ENCODE measurements at places on chromosomes 4 and X.

DNA sequence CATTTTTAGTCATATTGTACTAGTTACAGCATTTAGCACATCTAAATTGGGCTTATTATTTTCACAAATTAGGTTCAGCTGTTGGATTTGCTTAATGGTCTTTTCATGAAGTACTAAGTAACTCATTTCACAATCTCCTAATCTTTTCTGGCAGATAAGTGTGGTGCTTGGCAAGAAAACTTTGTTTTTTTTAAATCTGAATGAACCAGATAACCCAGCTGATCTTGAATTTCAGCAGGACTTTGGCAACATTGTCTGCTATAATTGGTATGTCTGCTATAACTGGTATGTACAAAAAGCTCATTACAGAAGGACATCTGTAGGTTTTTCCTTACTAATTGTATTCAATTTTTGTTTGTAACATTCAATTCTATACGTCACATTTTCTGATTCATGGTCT, 22.7 kb downstream of the WDR19 start:
- DNase-seq = no peak

DNA sequence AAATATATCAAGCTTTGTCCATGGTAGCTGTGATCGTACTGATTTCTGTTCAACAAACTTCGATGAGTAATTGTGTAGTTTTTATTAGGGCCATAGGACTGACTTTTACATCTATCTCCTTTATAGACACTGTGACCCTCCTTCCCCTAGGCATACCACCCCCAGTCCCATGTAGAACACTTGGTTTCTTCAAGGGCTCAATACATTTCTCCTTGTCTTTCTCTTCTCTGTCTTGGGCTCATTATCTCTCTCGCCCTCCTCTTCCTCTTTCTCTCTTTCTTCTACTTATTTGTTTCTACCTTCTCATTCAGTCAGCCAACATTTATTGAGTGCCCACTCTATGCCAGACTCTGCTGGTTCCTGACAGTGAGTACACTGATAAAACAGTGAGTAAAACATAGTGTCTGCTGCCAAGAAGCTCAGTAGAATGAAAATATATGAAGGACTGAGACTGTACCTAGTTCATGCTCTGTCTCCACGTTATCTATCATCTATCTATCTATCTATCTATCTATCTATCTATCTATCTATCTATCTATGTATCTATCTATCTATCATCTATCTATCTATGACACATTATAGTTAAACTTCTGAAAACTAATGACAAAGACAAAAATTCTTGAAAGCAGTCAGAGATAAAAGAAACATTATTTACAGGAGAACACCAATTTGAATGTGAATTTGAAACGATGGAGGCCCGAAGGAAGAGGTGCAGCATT, 122.8 kb downstream of the RBMX2 start:
- no peak for DNase-seq

DNA sequence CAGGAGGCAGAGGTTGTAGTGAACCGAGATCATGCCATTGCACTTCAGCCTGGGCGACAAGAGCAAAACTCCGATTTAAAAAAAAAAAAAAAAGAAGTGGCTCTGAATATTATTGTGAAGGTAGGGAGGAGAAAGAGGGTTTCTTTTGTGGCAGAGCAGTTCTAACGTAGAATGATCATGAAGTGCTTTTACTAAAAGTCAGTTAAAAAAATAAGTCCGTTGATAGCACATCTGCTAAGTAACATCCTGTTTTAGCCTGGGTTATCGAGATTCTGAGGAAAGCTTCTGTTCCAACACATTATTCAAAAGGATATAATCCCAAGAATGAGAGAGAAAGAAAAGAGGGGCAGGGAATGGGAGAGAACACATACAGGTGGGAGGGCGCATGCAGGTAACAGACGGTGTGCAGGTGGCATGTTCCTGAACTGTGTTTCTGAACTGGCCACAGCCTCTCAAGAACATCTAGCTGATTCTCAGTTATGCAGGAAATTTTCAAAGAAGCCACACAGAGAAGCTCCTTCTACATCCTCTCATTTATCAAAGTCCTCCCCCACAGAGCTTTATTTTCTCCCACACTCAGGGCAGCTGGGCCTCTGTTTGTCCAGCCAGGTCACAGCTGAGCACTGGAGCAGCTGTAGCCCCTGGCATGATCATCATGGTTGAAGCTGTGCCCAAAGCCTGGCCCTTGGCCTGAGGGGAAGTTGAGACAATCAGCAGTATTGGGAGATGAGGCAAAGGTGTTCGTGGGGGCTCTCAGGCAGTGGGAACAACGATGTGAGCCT, 342.3 kb downstream of the ZNF674 start:
- no peak for DNase-seq

GRCh38 chrX:135396566-135396965, 25.2 kb upstream of the SMIM10L2A start:
- no peak for DNase-seq

DNA sequence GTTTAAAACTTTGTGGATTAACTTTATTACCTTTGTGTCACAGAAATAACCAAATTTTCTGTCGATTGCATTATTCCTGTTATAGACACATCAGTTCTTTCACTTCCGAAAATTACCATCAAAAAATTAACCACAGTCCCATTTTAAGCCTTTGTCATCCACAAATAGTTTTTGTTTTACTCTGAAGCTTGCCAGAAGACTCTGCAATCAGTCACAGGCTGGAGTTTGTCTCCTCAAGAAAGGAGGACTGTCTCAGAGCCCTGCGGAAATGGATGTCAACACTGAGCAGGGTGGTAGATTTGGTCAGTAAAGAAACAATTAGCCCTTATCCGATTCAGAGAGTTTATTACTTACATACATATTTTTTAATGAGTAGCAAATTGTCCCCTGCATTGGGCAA, 20.1 kb upstream of the TCEAL4 start:
- DNase-seq = no peak

DNA sequence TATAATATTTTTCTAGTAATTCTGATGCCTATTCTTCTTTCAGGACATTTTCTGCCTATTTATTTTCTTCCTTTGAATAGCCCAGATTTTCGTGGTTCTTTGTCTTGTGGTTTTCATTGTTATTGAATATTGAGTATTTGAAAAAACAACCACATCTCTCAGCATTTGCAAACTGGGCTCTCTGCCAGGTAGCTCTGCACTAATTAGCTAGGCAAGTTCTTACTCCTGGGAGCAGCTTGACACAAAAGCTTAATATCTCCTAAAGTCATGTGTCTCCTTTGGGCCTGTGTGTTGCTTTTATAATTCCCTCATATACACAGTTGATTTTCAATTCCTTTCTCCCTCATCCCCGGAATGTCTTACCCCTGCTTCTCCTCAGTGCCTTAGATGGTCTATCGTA, 413.5 kb upstream of the GRIA3 start:
- no peak for DNase-seq

DNA sequence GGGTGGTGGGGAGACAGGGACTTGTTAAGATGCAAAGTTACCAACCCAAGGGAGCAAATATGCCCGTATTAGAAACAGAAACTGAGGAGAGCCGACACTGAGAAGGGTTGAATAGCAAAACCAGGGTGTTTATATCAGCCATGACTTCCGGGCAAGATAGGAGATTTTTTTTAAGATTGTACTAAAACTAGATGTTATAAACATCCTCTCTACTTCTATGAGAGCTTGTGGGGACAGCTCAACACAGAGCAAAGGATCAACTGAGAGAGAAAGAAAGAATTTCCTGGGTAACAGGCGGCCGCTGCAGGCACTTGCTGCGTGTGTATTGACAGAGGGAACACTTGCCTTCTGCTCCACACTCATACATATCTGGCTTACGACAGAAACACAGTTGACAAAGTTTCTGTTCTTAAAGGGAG, 49.1 kb upstream of the FBXW7 start:
- no peak for DNase-seq

DNA sequence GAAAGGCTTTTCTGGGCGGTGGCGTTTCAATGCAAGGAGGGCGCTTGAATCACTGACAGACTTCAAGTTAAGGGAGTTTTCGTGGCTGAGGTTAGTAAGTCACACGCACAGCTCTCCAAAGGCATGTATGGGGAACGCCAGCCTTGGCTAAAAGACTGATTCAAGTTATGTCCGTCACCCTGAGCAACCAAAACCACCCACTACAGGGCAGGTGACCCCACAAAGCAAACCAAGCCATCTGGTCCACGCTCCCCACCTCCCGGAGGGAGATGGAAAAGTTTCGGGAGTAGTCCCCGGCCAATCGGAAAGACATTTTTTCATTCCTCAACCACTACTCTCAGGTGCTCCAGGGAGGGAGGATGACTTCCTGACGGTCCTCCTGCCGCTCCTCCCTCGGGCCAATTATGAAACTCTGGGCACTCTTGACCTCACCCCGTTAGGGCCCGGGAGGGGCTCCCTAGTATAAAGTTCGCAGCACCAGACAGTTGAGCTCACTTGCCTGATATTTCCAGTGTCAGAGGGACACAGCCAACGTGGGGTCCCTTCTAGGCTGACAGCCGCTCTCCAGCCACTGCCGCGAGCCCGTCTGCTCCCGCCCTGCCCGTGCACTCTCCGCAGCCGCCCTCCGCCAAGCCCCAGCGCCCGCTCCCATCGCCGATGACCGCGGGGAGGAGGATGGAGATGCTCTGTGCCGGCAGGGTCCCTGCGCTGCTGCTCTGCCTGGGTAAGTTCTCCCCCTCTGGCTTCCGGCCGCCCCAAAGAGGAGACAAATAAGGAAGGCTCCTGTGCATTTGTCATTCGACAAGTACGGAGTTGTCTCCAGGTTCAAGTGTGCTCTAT, at the start of gene EREG:
Gene EREG, plus strand, starts transcription at position 494 of the 840 bp plus-strand sequence. Its CDS starts 164 bp downstream, at position 658.
- no peak for DNase-seq

DNA sequence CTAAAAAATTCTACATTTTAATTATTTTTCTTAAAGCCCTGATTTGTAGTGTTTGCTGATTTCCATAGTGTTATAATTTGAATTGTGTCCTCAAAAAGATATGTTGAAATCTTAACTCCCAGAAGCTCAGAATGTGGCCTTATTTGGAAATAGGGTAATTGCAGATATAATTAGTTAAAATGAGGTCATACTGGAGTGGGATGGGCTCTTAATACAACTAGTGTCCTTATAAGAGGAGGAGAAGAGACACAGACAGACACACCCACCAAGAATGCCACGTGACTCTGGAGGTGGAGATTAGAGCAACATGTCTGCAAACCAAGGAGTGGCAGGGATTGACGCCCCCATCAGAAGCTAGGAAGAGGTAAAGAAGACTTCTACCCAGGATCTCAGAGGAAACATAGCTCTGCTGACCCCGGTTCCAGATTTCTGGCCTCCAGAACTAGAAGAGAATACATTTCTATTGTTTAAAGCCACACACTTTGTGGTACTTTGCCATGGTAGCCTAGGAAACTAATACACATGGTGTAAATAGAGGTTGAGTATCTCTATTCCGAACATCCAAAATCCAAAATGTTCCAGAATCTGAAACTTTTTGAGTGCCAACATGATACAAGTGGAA, 70.5 kb upstream of the IRF2 start:
- DNase-seq = no peak

DNA sequence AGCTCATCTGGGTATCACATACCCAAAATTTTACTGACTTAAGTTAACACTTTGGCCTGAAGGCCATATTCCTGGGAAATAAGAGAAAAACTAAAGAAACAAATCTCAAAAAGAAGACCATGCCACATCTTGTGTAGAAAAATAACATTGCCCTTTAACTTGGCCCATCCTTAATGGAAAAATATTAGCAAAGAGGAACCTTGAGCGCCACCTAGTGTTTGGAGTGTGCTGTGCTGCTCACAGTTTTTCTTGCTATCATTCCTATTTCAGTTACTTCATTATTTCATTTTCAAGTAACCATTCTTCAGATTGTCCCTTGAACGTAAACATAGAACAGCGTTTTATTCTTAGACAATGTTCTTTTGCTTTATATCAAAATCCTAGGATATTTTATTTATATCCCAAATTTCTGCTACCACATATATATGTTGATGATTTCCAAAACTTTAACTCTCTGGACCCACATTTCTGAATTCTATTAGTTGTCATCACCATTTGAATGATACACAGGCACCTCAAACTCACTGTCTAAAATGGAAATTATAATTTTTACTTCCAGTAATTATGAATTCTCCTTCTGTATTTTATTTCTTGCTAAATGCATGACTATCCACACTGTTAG, 999.0 kb upstream of the ADGRL3 start:
- peak; percentile 2 for DNase-seq

DNA sequence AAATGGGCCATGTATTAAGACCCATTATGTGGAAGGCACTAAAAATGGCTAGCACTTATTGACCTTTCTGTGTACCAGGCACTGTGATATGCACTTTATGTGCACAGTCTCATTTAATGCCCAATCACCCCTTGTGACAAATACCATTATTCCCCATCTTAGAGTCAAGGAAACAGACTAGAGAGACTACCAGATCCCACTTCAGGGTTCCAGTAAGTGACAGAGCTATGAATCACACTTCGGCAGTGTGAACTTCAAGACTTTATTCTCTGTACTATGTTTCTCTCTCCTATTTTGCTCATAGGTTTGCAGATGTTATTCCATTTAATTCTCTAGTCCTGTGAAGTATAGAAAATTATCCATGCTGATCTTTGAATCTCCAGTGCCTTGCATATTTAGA, 107.0 kb downstream of the NFKB1 start:
- DNase-seq = no peak

DNA sequence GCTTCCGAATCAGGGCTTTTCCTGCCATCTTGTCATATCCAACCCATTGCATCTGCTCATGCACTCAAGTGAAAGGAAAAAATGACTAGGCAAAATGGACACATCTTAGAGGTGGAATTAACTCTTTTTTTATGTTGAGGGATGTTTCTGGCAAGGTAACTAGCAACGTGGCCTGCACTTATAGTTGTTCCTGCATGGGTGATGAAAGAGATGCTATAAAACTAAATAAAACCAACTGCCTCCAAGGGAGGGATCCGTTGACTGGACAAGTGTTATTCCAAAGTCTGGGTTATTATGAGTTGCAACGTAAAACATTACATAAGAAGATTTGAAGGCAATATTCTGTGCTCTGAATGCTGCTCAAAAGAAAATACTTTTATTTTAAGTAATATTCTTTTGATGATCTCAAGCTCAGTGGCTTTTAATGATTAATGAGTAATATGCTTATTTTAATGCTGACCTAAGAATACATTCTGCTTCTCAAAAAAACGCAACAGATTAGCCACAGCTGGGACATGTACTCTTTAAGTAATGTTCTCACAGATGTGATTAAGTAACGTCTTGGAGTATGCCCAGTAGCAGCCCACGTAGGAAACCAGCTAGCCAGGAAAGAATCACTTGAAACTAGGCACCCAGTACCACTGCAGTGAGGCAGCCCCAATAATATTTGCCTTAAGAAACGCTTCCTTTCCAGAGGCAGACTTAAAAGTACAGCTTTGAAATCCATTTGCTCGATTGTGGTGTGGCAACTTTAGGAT, 27.4 kb downstream of the KLF3 start:
- peak; percentile 73 for DNase-seq

DNA sequence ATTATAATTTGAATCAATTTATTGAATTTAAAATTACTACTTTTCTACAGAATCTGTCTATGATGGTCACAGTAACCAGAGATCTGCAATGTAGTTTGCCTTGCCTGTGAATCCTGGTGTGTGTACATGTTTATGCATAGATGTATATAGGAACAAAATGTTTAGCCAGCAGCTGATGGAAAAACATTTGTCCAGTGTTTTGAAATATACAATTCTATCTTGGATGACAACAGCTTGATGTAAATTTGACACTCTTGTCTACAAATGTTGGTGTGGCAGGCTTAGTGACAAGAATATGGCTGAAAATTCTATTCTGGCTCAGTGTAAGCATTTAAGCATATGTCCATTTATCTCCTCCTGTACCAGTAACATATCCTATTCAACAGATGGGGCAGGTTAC, 229.4 kb downstream of the RCHY1 start:
- DNase-seq = no peak

GRCh38 chrX:45428831-45429230, 228.2 kb upstream of the DIPK2B start:
- DNase-seq = no peak

GRCh38 chrX:9638871-9639270, 126.8 kb downstream of the GPR143 start:
- DNase-seq = no peak

- DNase-seq = no peak
These were observed 73.9 kb downstream of the SORBS2 start for GRCh38 chr4:185738038-185738552.

Data from AG04450 (cell line).